ENCODE measurements at places on chromosomes 3 and 15.

DNA sequence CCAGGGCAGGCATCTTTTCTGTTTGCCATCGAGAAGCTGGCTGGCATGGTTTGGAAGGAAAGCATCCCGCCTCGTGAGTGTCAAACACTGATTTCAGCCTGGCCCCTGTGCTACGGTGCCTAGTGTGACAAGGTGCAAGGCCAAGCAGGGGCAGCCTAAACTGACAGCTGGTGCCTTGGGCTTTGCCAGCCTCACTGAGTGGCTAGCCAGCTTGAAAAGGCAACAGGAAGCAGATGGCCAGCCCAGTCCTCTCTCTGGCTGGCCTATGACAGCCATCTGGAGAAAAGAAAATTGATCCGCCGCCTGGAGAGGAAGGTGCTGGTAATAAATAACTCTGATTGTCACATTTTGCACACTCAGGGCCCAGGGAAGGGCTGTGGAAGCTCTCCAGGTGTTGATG is 52.2 kb downstream of the C3orf85 start:
- DNase-seq, result peak; percentile 17

DNA sequence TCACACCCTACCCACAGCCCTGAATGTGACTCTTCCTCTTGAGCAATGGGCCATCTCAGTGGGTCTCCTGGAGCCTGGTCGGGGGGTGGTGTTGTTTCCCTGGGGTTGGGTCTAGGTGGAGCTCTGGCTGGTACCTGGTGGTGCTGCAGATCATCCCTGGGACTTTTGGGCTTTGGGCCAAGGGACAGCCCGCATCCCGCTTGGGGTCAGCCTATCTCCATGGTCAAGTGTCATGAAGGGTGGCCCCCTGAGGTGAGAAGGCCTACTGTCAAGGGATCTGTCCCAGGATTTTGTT is 202.0 kb downstream of the UBE3A start:
- DNase-seq, result no peak

GRCh38 chr3:79314544-79314943 is 453.3 kb downstream of the ROBO1 start:
- no peak for DNase-seq

- DNase-seq, result no peak
These were observed 248.8 kb upstream of the CDIN1 start for GRCh38 chr15:36330598-36330997.

DNA sequence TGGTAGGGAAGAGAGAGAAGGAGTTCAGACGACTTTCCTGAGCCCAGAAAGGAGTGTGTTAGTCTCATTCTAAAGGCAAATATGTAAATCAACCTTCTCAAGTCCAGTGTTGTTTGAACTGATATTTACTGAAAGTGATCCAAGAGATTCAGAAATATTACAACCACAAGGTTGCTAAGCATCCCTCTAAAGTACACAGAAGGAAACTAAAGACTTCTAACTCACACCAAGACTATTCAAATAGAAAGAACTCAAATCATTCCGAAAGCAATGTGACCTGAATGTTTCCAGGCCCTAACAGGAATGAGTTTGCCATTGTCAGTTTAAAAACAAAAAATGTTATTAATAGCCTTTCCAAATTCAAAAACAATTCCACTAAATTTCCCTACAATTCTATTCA is 56.9 kb upstream of the VGLL3 start:
- no peak for DNase-seq

- DNase-seq, result no peak
These were observed 4.9 kb upstream of the CHRNA3 start for GRCh38 chr15:78625606-78626280.

- DNase-seq, result no peak
These were observed 108.4 kb downstream of the CORO2B start for GRCh38 chr15:68687136-68687735.

- no peak for DNase-seq
These were observed 10.1 kb upstream of the STIMATE start for GRCh38 chr3:52907497-52907896.

- DNase-seq, result peak; percentile 45
These were observed 18.6 kb upstream of the TICRR start for GRCh38 chr15:89556413-89557262.

DNA sequence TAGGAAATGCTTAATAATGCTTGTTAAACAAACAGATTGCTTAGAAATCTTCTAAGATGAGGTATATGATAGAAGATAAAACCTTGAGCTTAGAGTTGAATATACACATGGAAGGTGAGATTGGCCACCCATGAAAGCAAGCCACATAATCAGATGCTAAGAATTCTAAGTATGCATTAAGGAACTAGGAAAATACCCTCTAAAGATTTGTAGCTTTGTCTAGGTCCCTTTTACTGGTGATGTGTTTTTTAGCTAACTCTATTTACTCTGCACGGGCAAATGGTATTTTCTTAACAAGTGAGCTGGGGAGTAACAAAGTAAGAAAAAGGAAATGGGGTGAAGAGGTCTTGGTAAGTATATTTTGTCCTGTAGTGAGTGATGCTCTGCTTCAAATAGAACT is 310.3 kb downstream of the OXSM start:
- DNase-seq, result no peak

DNA sequence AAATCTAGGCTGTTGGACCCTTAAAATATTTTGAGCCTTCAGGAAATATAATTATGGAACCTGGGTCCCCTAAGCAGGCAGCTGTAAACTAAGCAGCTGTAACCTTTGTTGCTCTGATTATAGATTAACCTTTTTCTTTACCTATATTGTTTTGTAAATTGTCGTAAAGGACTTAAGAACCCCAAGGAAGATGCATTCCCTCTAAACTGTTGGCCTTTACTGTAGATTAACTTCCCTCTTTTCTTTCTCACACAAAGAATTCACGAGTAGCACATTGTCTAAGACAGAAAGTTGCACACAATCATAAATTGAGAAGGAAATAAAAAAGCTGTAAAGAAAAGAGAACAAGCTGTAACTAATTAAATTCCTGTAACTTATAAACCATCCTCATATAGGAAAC is 877.3 kb downstream of the ROBO2 start:
- DNase-seq, result no peak

Data from NCI-H1092 treated with DMSO at 0.1 percent for 48 hours (cell line).